ENCODE measurements at places on chromosomes 4 and X.

- DNase-seq = no peak
These were observed 119.5 kb upstream of the CHRDL1 start for GRCh38 chrX:110915111-110915510.

DNA sequence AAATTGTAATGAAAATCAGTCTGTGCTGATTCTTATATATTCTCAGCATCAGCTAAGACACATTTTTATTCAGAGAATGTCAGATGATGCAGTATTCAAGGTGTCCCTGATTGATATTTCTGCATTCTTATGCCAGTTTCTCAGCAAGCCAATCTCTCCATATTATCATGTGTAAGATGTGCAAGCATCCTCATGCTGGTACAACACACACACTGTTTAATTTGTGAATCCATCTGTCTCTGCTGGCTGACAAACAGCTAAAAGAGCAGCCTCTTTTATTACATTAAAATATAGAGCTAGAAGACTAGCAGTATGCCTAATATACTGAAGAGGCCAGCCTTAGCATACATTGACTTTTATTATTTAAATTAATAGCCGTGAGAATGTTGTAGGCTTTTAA, 502.9 kb upstream of the GNPDA2 start:
- DNase-seq = no peak

DNA sequence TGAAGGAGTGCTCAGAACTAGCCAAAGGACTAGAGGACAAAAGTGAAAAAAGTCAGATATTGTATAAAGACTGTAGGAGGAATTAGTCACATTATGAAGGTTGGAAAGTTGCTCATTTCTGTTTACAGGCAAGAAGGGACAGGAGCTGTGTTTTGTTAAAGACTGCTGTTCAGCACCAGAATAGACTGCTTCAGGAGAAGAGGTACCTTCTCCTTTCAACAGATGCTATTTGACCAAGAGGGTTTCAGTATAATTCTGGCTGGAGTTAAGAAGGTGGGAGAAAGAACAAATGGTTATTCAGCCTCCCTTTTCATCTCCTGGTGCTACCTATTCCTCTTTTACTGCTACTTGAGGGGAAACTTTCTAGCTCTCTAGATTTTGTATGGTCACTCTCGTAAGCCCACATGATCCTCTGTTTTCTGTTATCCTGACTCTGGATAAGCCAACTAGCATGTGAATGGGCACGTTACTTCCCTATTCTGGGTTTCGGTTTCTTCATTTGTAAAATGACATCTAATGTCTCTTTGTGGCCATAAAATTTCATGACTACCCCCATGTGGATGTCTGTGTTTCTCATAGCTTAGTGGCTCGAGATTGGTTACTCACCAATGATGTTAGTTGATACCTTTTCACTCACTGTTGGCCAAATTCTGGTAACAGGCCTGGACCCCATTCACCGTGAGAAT, 68.9 kb downstream of the SH2D1A start:
- DNase-seq = no peak

DNA sequence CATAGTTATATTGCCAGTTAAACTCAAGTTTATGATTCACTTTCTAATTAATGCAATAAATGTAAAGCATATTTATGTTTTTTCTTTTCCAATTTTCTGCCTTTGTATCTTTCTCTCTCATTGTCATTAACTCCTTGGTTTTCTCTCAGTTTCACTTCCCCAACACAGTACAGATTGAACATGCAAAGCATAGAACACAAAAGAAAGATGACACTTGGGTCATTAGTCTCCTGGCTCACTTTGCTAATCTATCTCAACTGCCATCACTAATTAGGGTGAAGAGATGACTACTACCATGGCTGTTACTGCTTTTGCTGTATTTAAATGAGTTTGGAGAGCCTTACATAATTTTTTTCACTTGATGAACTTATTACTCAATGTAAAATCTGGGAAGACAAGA, 12.3 kb upstream of the NAA11 start:
- DNase-seq = no peak

GRCh38 chrX:118220509-118220908, 103.9 kb upstream of the KLHL13 start:
- DNase-seq = no peak

DNA sequence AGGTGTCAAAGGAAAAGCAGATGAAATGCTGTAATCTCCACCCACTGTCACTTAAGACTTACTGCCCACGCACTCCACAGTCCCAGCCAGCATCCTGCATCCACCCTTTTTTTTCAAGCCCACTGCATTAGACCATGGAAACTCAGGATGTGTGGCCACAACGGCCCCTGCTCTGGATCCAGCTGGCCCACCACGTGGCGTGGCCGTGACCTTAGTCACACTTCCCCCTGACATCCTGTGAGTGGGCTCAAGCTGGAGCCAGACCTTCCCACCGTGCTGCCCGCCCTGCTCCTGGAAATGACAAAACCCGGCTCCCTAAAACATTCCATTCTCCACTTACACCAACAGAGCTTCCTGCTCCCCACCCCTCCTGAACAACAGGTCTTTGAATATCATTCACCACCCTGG, 588.3 kb upstream of the DIPK2B start:
- DNase-seq = no peak

DNA sequence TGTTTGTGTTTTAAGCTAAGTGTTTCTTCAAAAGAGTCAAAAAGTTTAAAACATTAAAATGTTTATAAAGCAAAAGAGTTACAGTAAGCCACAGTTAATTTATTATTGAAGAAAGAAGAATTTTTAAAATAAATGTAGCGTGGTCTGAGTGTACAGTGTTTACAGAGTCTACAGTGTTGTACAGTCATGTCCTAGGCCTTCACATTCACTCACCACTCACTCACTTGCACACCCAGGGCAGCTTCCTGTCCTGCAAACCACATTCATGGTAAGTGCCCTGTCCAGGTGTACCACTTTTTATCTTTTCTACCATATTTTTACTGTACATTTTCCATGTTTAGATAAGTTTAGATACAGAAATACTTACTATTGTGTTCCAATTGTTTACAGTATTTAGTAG, 239.7 kb upstream of the AGA start:
- DNase-seq = no peak

DNA sequence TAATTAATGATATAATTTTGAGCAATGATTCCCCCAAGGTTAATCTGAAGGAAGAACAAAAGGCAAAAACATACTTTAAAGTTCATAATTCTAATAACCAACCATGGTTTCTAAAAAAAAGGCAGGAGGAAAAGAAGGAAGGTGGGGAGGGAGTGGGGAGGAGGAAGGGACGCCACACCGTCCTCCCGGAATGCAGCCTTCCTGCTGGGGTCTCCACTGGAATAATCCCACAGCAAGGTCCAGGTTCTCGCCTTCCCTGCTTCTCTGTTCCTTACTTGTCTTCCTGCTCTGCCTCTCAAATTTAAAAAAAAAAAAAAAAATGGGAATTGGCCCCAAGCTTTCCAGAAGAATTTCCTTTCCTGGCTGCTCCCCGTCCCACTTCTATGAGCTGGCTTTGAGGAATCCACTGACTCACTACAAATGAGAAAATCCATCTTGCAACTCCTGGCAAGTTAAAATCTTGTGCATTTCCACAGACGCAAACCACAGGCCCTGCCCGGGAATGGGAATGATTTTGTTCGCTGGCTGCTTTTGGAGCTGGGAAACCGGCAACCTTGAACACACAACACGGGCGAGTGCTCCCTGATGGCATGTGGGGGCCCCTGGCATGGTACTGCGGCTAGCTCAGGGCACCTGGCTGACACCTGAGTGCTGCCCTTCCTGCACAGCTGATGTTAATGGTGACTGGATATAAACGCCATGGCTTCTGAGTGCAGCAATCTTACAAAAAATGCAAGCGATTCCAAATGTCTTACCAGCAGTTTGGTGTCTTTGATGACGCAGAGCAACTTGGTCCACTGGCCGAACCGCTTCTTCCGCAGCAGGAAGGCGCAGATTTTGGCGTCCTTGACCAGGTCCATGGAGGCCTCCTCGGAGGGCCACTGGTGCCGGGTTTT, 97.0 kb downstream of the AFAP1 start:
- DNase-seq = no peak

DNA sequence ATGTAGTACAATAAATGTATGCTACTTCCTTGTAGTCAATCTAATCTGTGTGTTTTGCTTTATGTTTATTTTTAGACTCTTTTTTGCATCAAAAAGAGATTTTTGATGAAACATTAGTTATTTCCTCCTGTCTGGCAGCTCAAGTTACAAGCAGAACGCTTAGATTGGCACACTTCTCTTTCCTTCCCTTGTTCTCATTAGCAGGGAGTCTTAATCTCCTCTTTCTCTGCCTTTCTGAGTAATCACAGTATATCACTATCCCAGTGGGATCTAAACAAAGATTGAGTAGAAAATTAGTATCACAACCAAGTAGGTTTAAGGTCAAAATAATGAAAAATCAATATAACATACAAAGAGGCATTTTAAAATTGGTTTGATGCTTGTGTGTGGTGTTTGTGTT, 1192.6 kb downstream of the C4orf33 start:
- DNase-seq = no peak

DNA sequence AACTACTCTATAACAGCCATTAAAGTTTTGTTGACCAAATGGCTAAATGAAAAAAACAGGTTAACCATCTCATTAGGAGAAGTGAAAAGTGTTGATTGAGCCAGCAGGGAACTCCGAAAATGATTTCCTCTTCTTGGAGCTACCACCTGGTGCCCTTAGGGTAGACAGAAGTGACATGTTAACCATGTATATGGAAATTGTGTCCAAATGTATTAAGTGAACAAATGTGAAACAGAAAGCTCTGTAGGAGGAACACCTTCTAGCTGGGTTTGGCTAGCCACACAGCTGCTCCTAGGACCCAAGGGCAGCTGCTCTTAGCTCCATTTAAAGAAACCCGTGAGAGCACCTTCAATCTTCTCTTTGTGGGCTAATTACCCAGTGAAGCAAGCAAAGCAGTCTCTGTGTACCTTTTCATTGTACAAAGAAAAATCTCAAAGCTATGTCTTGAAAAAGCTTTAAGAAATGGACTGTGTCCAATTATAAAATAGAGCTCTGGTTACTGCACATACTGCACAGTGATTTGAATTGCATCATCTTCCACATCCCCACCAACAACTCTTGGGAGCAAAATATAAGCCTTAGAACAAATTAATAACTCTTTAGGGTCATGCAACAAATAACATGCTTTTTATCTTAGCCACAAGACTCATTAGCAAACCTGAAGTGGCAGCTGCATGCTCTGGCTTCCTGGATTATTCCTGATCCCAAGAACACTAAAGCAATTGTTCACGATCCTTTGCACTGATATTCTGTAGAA, 59.2 kb upstream of the PARM1 start:
- no peak for DNase-seq

DNA sequence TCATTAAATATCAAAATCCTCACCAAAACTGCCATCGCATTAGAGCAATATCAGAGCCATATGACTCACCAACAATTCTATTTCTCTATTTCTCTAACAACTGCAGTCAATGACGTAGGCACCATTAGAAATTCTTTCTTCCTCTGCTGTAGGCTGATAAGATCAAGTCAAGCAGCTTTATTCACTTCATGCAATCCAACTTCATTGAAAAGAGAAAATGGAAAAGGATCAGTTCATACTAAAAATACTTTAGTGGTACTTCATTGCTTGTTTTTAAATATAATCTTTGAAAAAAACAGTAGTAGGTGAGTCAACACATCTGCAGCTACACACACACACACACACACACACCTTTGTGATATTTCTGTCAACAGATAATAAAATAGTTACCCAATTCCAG, 345.3 kb upstream of the TENM3 start:
- DNase-seq = no peak

DNA sequence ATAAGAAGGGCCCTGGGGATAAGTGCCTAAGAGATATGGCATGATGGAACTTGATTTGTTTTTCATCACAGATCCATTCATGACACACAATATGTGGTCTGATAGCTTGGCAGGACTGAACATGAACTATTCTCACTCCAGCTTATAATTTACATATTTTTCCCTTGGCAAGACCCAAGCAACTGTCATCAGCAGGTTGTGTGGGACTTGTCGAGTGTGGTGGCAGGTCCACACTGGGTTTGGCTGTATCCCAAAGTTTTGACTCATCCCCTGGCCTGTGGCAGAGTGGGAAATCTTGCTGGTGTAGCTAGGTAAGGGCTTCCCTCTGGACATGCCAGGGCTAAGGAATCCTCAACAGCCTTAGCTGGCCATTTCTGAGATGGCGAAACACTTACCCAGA, 81.0 kb upstream of the STIM2 start:
- DNase-seq = no peak

GRCh38 chr4:164753873-164754488, at the start of gene SMIM31:
SMIM31 (plus strand) TSS chr4:164754131; CDS start chr4:164770444, 16,313 bp downstream.
- DNase-seq = no peak

DNA sequence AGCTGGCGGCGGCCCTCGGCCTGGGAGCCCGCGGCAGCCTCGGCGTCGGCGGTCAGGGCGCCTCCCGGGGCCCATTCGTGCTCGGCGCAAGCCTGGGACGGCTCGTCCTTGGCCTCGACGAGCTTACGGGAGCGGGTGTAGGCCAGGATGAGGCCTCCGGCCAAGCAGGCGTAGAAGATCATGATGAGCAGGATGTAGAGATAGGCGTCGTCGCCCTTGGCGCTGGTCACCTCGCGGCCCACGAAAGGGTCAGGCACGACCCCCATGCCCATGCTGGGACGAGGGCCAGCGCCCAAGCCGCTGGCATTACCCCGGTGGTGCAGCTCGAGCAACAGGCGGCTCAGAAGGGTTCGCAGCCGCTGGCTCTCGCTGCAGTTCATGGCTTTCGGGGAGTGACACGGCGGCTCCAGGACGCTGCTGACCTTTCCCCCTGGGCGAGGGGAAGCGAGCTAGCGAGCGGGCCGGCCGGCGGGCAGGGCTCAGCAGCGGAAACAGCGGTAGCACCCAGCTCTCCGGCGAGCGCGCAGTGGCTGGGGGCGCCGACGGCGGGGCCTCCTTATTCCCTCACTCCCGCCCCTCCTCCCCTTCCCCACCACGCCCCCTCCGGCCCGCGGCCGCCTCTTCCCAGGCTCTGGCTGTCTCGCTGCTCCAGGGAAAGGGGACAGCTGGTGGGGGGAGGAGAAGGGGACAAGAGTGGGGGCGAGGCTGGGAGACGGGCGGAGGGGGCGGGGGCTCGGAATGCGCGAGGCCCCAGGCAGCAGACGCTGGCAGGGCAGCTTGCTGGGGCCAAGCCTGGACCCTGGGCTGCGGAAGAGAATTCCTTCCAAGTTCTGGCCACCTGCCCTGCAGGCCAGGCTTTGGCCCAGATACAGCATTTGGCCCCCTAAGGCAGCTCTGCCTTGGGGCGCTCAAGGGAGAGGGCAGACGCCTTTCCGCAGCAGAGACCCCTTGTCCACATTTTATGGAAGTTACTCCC, at the start of gene KCNE5:
TSS of gene KCNE5 (minus strand) at position 532 of the 976 bp plus-strand sequence. CDS start at position 380, 152 bp downstream.
- no peak for DNase-seq

DNA sequence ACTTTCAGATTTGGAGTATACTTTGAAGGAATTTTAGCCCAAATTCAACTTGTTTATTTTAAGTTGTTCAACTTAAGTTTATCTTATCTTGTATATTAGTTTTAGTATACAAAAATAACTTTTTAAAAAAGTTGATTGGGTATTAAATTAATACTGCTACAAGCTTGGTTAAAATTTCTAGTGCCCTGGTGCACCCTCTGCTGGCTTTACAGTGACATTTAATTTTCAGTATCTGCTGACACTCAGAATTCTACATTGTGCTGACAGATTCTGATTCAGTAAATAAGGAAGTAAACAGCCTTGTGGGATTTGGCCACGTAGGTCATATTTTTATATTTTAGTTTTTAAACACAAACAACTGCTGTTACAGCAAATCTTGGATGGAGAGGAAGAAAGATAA, 2.9 kb downstream of the EDA start:
- DNase-seq = no peak

Data from stimulated activated CD8-positive, alpha-beta memory T cell treated with anti-CD3 and anti-CD28 coated beads, Interleukin-2, amount 100 ng/mL, for 1 hour (primary cell).